ENCODE measurements at places on chromosomes 6 and 20.

GRCh38 chr20:51227744-51228143 lies 204.8 kb upstream of the KCNG1 start:
- peak; percentile 21 for DNase-seq

DNA sequence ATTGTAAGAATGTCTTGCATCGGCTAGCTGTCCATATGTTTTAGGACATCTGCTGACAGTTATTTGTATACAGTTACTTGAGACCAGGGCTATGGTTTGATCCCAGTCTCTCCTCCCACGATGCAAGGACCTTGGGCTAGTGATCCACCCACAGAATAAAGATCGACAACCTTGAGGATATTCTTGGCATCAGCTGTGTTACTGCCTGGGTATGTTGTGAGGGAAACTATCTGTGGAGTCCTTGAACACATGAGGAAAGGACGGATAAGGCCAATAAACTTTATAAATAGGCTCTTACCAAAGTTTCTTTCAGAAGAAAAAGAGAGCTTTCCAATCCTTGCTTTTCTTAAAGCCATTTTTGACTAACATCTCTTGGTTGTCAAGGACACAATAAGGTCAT lies 70.8 kb upstream of the HEY2 start:
- no peak for DNase-seq

DNA sequence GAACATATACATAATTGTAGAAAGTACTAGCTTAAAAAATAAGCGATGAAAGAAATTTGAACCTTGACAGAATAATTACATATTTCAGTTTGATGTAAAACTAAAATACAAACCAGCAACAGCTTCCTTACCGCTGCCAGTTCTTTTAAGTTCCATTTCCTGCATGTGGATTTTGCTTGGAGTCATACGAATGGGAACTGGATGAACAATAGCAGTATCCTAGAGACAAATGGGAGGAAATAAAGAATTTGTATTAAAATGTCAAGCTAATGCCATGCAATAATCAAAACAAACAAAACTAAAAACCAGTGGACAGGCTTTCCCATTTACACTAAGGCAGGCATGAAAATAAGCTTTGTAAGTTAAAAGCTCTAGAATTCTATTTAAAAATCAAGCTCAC lies 67.1 kb downstream of the REPS1 start:
- DNase-seq = no peak

- no peak for DNase-seq
Observed at GRCh38 chr6:6665555-6666243, 77.2 kb downstream of the LY86 start.

- DNase-seq = peak; percentile 98
Observed at GRCh38 chr20:4082406-4083097, 67.2 kb upstream of the RNF24 start.

All from NB4 (cell line).